ENCODE measurements at places on chromosomes 12 and 14.

DNA sequence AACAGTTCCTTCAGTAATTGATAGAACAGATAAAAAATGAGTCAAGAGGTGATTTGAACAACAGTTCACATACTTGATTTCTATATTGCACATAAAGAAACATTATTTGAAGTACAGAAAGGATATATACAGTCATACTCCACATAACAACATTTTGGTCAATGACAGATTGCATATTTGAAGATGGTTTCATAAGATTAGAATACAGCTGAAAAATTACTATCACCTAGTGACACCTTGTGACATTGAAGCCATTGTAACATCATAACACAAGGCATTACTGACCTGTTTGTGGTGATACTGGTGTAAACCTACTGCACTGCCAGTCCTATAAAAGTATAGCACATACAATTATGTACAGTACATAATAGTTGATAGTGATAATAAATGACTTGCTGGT lies 43.1 kb upstream of the ABCC9 start:
- no peak for DNase-seq

GRCh38 chr12:75666939-75667334 lies 155.5 kb upstream of the KRR1 start:
- DNase-seq = no peak

GRCh38 chr12:131434208-131435125 lies 276.4 kb upstream of the SFSWAP start:
- no peak for DNase-seq

- DNase-seq = no peak
These were observed 69.9 kb downstream of the PLXNC1 start for GRCh38 chr12:94218233-94218632.

DNA sequence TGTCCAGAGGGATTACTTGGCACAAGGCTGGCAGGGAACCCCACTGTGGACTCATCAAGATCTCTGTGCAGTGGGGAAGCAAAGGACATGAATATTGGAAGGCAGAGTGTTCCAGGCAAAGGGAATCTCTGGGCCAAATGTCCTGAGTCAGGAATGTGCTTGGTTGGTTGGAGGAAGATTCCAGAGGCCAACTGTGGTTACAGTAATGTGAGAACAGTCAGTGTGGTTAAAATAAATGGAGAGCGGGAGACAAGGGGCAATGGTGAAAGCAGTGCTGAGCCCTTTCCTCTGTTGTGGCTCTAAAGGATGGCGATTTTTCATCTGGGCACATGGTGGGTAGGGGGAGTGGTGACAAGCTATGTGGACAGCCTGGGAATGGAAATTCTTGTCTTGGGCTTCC lies 948.2 kb downstream of the BCL11B start:
- no peak for DNase-seq

DNA sequence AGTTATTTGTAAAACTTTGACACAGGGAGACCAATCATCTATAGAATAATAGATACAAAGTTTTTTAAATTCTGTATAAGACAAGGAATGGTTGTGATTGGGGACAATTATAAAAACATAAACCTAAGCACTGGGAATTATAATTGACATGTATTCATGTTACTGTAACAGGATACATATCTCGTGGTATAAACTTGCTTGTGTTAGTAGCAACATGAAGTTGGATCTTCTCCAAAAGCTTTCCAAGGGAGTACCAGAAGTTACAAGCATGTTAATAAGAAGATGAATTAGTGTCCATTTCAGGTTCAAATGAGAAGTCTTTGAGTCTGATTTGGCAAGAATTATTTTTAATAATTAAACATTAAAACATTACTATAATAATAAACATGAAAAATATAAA lies 42.2 kb downstream of the CDKL1 start:
- no peak for DNase-seq

GRCh38 chr14:55745906-55746305 lies 165.9 kb downstream of the KTN1 start:
- no peak for DNase-seq

GRCh38 chr12:47775100-47775911 lies 2.3 kb downstream of the SLC48A1 start:
- no peak for DNase-seq

DNA sequence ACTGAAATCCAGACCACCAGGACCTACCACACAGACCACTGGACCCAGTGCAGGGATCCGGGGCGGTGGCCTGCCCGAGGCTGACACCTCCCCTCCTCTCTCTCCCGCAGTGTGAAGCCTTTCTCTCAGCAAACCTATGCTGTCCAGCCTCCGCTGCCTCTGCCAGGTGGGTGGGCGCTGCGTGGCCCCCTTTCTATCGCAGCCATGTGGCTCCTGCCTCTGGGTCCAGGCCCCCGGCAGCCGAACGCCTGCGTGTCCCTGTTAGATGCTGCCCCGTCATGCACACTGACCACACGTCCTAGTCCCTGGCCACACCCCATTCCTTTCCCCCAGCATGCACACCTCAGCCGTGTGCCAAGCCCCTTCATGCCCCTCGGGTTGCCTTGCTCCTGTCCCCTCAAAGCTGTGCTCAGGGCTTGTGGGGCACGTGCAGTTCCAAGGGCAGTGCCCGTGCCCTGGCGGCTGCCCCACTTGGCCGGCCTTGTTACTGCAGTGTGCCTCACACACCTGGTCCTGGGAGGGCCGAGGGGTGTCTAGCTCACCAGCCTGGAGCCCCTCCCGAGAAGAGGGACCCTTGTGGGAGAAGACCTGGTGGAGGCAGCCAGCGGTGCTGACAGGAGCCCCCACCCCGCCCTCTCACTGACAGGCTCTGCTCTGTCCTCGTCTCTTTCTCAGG lies 58.0 kb upstream of the TSPAN9 start:
- DNase-seq = no peak

DNA sequence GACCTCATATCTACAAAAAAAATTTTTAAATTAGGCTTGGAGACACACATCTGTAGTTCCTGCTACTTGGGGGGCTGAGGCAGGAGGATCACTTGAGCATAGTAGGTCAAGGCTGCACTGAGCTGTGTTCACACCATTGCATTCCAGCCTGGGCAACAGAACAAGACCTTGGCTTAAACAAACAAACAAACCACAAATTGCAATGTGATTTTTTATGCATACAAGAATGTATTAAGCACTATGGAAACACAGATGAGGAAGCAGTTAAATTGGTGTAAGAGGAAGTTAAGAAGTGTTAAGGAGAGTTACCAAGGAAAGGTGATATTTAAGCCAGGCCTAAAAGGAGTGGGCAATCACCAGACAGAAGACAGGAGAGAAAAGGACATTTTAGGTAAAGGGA lies 83.6 kb upstream of the HECTD1 start:
- DNase-seq = no peak

GRCh38 chr12:48336564-48336963 lies 14.2 kb downstream of the ZNF641 start:
- no peak for DNase-seq

GRCh38 chr14:68506645-68507419 lies 286.0 kb downstream of the ZFP36L1 start:
- no peak for DNase-seq

GRCh38 chr14:35400648-35401421 lies 3.7 kb downstream of the NFKBIA start:
- no peak for DNase-seq

DNA sequence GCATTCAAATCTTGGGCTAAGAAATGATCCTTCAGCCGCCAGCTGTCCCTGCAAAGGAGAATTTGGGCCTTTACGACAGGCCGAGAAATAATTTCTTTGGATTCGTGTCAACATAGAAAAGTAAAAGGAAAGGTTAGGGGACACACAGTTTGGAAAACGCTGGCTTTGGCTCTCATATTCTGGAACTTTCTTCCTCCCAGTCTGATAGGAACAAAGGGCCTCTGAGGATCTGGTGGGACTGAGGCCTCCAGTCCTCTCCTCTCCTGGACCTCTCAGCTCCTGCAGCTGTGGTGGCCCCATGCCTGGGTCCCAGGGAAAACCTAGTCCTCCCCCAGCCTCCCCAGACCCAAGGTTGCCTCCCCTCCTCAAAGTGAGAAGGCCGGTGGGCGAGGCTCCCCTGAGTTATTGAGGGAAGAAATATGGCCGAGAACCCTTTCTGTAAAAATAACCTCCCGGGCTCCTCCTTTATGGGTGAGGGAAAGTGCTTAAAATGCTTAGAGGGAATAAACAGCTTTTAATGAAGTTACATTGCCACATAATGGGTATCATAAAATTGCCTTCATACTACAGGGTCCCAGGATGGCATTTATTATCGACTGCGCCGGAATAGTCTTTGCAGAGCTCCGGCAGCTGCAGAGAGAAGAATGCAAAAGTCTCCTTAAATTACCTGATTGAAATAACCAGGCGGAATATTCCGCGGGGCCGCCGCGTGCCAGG lies 188.3 kb downstream of the PHETA1 start:
- DNase-seq = no peak

DNA sequence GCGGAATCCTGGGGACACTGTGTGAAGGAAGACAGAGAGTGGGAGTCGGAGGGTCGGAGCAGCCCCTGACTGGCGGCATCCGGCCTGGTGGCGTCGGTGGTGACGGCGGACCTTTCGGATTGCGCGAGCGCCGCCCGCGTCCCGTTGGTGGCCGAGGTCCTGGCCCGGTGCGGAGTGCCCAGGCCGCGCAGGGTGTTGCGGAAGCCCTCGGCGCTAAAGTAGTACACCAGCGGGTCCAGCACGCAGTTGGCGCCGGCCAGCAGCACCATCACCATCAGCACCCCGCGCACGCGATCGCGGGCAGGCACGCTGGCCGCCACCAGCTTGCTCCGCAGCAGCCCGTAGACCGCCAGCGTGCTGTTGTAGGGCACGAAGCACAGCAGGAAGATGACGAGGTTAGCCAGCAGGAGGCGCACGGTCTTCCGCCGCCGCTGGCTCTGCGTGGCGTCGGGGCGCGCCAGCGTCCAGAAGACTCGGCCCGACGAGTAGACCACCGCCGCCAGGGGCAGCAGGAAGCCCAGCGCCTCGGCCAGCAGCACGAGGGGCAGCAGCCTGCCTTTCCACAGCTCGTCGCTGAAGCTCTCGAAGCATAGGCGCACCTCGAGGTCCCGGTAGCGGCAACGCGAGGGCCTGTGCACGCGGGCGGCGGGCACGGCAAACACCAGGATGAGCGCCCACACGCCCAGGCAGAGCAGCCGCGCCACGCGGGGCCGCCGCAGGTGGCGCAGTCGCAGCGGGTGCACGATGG lies 13.1 kb upstream of the CHD4 start:
- DNase-seq = no peak

GRCh38 chr12:28292699-28293098 lies 102.4 kb downstream of the CCDC91 start:
- DNase-seq = no peak

GRCh38 chr14:23101213-23101970 lies 3.4 kb downstream of the CIROP start:
- DNase-seq = no peak

GRCh38 chr12:98466640-98467400 lies 48.6 kb upstream of the TMPO start:
- DNase-seq = no peak

DNA sequence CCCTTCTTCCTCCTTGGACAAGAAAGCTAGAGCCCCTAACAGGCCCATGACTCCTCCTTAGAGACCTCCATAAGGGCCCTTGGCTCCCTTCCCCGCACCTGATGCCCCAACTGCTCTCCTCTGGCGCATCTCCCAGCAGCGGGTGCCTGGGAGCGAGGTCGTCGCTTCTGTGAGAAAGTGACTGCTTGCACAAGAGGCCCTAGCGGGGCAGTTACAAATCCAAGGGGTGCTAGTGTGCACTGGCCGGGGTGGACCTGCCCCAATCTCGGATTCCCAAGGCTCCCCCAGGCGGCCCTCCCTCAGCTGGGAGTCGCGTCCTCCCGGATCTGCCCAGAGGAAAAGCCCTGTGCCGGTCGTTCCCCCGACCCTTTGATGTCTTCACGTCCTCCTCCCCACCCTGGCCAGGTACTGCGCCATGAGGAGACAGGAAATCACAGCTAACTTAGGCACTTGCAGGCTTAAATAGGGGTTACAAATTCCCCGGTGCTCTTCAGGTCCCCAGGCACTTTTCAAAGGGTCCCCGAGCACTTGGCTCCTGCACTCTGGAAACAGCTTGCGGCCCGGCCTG lies 2.8 kb downstream of the NKX2-8 start:
- DNase-seq = no peak

- no peak for DNase-seq
These were observed 3.5 kb downstream of the XRCC3 start for GRCh38 chr14:103711516-103712431.

DNA sequence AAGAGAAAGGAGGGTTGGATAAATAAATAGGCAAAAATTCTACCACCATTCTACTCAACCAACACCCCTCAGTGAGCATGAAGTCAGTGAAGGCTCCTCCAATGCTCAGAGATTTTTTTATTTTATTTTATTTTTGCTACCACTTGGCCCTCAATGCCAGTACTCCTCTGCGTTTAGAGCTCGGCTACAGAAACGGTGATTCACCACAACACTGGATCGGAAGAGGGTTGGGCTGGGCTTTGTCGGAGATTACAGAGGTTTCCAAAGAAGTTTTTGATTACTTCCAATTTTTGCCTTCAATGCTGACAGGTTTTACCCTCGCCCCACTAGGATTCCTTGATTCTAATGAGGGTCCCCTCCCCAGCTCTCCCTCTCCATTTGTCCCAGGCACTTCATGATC lies 1027.2 kb upstream of the TMEM132C start:
- no peak for DNase-seq

GRCh38 chr12:88493636-88494035 lies 86.6 kb downstream of the KITLG start:
- DNase-seq = no peak

GRCh38 chr12:29961231-29961630 lies 177.5 kb upstream of the TMTC1 start:
- DNase-seq = no peak

GRCh38 chr12:98385641-98386040 lies 129.7 kb upstream of the TMPO start:
- DNase-seq = no peak

DNA sequence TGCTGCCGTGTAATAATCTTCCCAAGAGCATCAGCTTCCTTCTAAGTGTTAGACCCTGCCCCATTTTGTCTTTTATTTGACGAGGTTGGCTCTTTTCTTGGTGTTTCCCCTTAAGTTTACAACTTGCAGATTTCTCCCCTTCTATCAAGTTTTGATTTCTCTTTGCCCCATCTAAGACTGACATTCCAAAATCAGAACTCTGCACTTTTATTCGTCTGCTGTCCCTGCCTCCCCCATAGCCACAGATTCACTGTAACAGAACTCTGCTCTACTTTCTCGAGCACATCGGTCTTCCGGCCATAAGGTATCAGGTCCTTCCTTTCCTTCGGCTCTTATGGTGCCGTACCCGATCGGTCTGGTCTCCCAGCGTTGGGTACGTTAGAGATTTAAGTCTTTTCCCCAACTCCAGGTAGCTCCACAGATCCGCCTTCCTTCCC lies 563 bp downstream of the DCP1B start:
- DNase-seq = no peak

GRCh38 chr12:5794156-5794555 lies 150.9 kb downstream of the ANO2 start:
- no peak for DNase-seq

GRCh38 chr12:75944097-75944904 lies 87.3 kb downstream of the PHLDA1 start:
- peak; percentile 88 for DNase-seq

- DNase-seq = no peak
These were observed 196.9 kb downstream of the KITLG start for GRCh38 chr12:88383405-88383804.

GRCh38 chr12:71763677-71764379 lies 9.2 kb downstream of the RAB21 start:
- DNase-seq = no peak

GRCh38 chr12:123928897-123929296 lies 43.7 kb downstream of the CCDC92 start:
- DNase-seq = no peak

Data from Panc1 (cell line).